ENCODE measurements at places on chromosomes 1 and 21.

- DNase-seq: no peak
Observed at GRCh38 chr1:147505568-147505967, 35.7 kb upstream of the BCL9 start.

DNA sequence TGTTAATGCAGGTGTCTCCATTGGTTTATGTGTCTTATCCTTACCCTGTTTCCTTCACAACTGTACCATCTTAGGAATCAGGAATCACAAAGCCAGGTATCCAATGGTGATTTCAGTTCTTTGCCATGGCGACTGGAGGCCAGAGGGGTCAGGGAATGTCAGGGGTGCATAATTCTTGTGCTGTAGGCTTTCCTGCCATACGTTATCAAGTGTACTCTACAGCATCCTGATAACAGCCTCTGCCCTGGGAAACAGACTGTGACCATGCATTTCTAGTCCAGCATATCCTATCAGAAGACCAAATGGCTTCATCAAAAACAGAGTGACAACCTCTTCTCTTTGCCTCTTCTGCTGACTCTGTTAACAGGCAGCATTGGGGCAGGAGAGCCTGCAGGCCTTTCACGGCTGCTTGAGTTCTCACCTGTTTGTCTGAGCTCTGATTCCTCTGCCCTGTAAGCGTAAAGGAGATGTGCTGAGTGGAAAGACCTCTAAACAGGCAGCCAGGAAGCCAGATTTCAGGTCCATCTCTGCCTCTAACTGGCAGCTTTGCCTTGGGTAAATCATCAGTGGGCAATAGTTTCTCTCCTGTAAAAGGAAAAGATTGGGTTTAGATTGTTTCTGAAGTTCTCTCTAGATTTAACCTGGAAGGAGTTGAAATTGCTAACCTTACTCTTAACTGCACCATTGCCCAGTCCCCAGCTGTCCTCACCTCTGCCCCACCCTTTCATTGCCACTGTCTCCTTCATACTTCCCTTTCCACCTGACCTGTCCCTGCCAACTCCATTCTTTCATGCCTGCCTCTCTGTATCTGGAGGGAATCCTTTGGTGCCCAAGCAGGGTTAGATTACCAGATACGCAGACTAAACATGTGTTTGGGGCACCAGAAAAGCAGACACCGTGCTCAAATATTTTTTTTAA is 80.2 kb downstream of the LRRC8D start:
- DNase-seq: no peak

DNA sequence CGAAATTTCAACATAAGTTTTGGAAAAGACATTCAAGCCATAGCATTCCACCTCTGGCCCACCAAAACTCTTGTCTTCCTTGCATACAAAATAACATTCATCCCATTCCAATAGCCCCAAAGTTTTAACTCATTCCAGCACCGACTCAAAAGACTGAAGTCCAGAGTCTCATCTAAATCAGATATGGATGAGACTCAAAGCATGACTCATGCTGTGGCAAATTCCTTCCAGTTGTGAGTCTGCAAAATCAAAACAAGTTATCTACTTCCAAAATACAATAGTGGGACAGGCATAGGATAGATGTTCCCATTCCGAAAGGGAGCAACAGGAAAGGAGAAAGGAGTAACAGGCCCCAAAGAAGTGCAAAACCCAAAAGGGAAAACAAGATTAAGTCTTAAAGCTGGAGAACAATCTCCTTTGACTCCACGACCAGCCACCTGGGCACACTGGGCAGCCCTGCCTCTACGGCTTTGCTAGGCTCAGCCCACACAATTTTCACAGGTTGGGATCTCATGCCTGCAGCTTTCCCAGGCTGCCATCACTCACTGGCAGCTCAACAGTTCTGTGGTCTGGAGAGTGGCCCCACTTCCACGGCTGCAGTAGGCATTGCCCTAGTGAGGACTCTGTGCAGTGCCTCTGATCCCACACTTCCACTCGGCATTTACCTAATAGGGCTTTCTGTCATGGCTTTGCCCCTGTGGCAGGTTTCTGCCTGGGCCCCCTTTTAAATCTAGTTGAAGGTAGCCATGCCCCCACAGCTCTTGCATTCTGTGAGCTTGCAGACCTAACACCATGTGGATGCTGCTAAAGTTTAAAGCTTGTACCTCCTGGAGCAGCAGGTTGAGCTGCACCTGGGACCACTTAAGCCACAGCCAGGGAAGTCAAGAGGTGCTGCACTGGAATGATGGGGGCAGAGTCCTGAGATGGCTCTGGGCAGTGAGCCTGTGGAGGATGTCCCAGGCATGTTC is 51.0 kb downstream of the RUNX3 start:
- DNase-seq: no peak

DNA sequence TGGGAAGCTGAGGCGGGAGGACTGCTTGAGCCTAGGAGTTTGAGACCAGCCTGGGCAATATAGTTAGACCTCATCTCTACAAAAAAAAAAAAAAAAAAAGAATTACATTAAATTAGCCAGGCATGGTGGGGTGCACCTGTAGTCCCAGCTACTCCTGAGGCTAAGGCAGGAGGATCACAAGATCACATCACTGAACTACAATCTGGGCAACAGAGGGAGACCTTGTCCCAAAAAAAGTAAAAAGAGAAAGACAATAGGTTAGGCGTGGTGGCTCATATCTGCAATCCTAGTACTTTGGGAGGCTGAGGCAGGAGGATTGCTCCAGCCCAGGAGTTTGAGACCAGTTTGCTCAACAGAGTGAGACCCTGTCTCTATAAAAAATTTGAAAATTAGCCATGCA is 130.3 kb downstream of the TIAM1 start:
- no peak for DNase-seq

- DNase-seq: no peak
Observed at GRCh38 chr1:43602990-43603389, 47.0 kb upstream of the KDM4A start.

GRCh38 chr1:156246241-156246780 is 1.5 kb downstream of the PAQR6 start:
- no peak for DNase-seq

DNA sequence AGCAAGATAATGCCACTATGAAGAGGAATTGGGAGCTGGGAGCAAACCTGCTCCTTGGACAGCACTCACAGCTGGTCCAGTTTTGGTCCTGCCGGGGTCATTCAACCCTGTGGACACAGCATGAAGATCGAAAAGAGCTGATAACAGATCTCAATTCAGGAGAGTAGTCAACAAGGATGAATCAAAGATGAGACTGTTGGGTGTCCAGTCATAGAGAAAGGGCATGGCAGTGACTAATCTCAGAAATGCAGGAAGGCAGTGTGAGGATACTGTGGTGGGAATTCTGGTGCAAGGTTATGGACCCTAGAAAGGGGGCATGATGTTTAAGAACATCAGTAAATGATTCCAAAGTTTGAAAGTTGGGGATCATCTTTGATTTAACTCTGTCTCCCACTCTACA is 261.4 kb upstream of the ZP4 start:
- no peak for DNase-seq

GRCh38 chr1:232923739-232924386 is 26.5 kb upstream of the NTPCR start:
- no peak for DNase-seq

DNA sequence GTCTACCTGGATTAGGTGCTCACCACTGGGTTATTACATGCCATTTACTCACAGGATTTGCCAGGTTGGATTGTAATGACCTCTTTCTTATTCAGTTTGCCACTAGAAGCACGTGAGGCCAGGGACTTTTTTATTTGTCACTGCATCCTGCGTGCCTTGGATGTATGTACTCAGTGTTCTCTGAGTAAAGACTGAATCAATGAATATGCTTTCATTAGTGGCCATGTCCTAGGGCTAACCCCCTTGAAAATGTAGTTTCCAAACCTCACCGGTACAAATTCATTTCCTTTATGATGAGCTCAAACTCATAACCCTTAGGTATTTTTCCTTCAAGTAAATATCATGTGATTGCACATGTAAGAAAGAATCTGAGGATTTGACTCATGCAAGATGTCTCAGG is 1.3 kb upstream of the ZP4 start:
- no peak for DNase-seq

DNA sequence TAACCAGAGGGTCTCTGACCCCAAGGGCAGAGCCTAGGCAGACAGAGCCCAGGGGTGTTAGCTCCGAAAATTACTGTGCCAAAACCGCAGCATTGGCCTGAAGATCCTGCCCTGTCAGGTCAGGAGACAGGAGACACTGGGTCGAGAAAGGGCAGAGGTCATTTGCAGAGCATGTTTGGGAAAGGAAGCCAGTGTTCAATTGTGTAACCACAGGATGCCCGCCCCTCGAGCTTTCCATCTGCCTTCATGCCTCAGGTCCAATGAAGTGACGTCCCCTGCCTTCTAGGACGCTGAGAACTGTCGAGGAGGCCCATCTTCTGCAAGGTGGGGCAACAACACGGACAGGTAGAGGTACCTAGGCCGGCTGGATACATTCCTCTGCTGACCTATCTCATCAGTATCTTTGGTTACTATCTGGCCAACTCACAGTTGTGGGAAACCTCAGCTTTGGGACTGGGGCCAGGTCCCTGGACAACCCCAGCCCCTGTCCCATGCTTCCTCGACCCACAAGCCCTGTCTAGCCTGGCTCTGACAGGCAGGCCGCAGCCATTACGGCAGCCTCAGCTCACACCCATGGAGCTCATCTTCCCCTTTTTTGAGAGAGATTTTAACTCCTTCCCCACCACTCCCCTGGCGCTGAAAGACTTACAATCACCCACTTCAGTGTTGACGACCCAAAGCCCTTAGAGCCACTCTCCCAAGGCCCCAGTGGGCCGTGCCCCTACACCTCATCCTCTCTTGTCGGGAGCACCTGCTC is 1.3 kb downstream of the ARL8A start:
- DNase-seq: no peak

GRCh38 chr1:201792534-201793305 is 36.2 kb upstream of the IPO9 start:
- peak; percentile 51 for DNase-seq

DNA sequence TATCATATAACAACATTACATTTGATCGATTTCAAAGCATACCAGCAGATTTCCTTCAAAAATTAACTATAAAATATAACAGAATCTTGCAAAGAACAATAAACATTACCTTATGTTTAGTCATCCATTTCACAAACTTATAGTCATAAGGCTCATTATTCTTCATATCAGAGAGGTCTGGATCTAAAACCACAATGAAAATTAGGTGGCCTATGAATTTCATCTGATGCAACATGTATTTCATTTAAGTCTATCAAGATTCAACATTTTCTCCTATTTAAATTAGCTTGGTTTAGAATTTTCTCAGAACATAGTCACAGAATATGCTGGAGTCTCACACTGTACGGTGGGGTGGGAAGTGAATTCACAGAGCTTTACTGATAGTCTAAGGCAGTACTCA is 49.2 kb downstream of the KYAT3 start:
- no peak for DNase-seq

- DNase-seq: no peak
Observed at GRCh38 chr1:244409701-244410100, 42.0 kb downstream of the ADSS2 start.

GRCh38 chr1:204190212-204191211 is 5.8 kb downstream of the KISS1 start:
- DNase-seq: peak; percentile 45

DNA sequence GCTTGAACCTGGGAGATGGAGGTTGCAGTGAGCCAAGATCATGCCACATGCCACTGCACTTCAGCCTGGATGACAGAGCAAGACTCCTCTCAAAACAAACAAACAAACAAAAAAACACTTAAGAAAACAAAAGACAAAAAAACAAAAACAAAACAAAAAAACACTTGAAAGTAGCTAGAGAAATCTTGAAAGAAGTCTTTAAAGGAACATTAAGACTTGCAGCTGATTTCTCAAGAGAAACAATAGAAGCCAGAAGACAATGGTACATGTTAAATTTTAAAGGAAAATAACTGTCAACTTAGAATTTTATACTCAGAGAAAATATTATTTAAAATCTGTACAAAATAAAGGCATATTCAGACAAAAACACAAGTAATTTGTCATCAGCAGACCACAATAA is 71.3 kb downstream of the HLX start:
- no peak for DNase-seq

GRCh38 chr1:41353744-41354143 is 7.5 kb upstream of the FOXO6 start:
- no peak for DNase-seq

GRCh38 chr1:223180731-223181321 is 37.8 kb upstream of the TLR5 start:
- no peak for DNase-seq

- DNase-seq: no peak
Observed at GRCh38 chr1:39387452-39387851, 104.0 kb upstream of the BMP8A start.

GRCh38 chr1:220803401-220804201 is 16.9 kb downstream of the MTARC1 start:
- DNase-seq: no peak

- DNase-seq: no peak
Observed at GRCh38 chr1:225539069-225539468, 111.2 kb upstream of the LBR start.

- no peak for DNase-seq
Observed at GRCh38 chr1:99227056-99227897, 37.0 kb upstream of the PLPPR4 start.

DNA sequence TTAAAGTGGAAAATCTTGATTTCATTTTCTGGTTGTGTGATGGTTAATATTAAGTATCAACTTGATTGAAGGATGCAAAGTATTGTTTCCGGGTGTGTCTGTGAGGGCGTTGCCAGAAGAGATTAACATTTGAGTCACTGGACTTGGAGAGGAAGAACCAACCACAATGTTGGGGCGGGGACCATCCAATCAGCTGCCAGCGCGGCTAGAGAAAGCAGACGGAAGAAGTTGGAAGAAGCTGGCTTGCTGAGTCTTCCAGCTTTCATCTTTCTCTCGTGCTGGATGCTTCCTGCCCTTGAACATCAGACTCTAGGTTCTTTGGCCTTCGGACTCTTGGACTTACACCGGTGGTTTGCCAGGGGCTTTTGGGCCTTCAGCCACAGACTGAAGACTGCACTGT is 832.6 kb upstream of the TMPRSS15 start:
- no peak for DNase-seq

DNA sequence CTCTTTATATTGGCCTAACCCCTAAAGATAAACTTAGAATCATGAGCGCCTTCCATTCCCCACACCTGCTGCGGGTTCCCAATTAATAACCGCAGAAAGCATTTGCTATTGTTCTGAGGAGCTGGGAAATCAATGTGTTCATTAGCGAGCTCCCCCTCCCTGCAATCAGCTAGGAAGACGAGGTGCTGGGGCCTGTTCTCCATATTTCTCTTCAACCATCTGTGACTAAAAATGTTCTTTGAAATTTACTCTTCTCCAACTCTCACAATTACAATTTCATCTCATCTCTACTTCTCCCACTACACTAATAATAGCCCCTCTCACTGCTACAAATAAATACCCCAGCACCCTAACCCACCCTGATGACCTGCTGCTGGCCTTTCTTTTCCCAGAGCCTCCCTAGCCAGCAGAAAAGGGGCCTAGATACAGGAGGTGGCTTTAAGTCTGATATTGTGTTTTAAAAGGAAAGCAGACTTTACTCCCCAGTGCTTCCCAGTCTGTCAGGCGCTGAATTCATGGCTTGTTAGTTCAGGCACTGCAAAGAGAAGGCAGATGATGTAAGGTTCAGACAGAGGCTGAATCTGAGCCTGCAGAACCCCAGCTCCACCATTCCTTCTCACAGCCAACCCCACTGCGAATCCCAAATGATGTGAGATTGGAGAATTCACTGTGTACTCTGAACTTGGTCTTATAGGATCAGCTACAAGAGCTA is 477.5 kb upstream of the DAB1 start:
- no peak for DNase-seq

Measured in right kidney (tissue), 9 donors.